ENCODE measurements at places on chromosomes 6 and 20.

GRCh38 chr6:10414756-10415616, at the start of gene TFAP2A:
Gene TFAP2A (minus strand): TSS chr6:10415074. CDS start chr6:10414991, 83 bp downstream.
- DNase-seq, result no peak

- DNase-seq, result no peak
These were observed 32.5 kb downstream of the THEMIS start for GRCh38 chr6:127868338-127868737.

- no peak for DNase-seq
These were observed 64.6 kb upstream of the INSM1 start for GRCh38 chr20:20303320-20303719.

GRCh38 chr6:41877051-41877680, 18.0 kb downstream of the USP49 start:
- DNase-seq, result no peak

GRCh38 chr6:51163843-51164529, 345.3 kb downstream of the TFAP2B start:
- DNase-seq, result no peak

- DNase-seq, result no peak
These were observed 164.1 kb upstream of the SALL4 start for GRCh38 chr20:51966296-51966971.

DNA sequence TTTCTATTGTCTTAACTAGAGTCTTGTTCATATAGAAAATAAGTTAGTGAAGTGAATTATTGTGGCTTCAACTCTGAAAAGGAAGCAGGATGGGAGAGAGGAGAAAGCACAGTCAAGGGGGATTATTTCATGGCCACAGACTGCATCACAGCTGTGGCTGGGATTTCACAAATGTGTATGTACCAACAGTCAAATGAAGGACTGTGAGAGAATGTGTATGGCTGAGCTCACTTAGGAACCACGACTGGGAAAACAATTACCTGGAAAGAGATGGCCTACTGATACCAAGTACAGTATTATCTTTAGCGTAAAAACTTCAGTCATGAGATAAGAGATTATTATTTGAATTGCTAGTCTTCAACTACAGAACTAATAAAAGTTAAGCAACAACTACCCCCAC, 54.9 kb downstream of the SESN1 start:
- DNase-seq, result no peak

DNA sequence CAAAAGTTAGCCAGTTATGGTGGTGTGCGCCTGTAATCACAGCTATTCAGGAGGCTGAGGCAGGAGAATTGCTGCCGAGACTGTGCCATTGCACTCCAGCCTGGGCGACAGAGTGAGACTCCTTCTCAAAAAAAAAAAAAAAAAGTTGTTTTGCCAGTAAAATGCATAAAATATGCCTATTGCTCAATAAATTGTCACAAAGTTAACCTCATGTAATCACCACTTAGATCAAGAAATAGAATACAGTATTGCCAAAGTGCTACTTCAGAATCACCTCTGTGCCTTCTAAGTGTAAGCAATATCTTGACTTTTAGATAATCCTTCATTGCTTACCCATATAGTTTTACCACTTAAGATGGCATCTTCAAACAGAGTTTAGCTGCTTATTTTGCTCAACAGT, 80.7 kb downstream of the TRMT11 start:
- no peak for DNase-seq

DNA sequence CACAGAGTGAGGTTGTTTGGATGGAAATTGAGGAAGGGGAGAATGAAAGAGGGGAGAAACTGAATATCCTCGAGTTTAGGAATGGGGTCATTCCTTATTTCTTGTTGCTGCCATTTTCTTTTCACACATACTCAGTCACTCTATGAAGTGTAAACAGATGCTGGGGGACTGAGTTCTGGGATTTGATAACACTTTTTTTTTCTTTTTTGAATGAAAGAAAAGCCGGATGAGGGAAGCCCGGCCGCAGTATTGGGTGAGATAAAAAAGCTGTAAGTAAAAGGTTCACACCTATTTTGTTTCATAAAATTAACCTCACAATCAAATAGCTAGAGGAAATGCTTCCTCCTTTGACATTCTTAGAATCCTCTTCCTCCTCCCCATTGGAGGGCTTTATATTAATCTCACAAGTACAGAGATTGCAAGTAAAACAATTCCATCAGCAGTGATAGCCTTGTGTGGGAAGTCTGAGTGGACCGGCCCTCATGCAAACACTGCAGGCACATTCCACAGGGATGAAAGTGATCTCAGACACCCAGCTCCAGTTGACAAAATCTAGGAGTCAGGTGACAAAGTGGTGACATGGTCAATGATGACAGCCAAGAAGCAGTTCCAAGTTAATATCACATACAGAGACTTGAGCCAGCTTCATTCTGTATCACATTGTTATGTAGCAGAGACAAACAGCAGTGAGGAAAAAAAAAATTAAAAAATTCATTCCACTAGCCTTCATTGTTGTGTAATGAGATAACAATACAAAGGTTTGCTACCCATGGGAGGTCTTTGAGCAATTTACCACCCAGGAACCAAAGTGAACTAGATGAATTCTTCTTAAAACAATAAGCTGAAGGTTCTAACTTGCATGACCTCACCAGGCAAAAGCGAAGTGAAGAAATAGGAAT, 391.1 kb upstream of the HSF2 start:
- DNase-seq, result no peak

DNA sequence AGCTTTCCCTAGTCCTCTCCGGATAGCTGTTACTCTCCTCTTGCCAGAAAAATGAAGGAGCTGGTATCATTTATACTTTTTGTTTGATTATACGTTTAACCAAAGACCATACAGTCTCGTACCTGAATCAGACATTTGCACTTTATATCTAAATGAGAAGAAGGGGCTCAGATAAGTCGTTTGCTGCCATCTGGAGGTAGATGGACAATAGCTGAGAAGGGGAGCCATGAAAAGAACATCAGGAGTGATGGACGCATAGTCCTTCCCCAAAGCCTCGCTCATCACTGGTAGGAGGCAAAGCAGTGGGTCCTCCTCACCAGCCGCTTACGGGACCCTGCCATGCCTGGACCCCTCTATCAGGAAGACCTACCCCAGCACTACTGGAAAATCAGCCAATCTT, 45.4 kb downstream of the RPF2 start:
- DNase-seq, result no peak

DNA sequence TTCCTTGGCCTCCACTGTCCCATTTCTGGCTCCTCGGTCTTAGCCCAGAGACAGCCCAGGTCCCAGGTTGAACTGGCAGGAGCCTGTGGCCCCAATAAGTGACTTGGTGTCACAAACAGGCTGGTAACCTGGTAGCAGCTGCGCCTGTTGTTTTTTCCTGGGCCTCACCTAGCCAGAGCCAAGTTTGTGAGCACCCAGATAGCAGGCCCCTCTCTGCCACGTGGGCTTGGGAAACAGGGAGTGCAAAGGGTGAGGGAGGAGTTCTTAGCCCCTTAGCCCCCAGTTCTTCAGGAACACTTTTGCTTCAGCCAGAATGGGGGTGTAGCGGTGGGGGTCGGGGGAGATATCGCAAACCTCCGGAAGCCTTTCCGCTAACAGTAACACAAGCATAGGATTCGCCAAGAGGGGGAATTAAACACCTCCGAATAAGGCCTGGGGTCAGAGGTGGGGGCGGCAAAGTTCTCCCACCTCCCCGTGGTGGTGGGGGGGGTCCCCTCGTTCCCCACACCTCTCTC, 760 bp downstream of the C6orf132 start:
- no peak for DNase-seq

GRCh38 chr6:3899061-3899460, 49.9 kb downstream of the FAM50B start:
- no peak for DNase-seq

GRCh38 chr6:129419324-129419723, 290.7 kb downstream of the ARHGAP18 start:
- no peak for DNase-seq

- DNase-seq, result no peak
These were observed 4.4 kb upstream of the SLC22A7 start for GRCh38 chr6:43293698-43294097.

GRCh38 chr6:3515669-3516068, 58.8 kb upstream of the SLC22A23 start:
- DNase-seq, result no peak

DNA sequence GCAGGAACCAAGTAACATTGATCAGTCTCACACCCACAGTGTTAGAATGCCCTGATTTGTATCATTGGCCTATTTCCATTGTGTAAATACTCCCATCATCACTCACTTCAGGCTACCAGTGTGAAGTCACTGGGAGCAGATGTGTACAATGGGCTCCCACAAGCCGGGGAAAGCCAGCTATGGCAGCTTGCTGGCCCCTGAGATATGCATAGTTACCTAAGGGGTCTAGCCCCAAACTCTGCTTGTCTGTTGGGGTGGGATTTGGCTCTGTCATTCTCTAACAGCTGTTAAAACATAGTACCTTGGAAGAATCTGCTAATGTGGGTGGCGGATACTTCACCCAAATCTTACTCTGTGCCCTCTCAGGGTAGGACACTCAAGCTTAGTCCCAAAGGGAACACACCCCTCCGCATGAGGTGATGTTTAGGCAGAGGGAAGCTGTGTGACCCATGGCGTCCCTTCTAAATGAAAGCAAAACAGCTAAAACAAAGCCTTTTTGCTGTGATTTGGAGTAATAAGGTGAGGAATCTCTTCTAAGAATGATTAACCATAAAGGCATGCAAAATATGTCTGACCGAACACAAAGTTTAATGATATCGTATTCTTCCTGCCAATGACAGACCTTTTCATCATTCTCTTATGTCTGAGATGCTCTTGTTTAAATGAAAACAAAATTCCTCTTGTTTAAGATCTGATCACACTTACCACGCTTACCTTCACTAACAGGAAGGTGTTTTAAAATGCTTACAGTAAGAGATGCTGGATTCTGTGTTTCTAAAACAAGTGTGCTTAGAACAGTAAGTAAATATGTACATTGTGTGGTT, 45.9 kb upstream of the PXDC1 start:
- DNase-seq, result no peak

DNA sequence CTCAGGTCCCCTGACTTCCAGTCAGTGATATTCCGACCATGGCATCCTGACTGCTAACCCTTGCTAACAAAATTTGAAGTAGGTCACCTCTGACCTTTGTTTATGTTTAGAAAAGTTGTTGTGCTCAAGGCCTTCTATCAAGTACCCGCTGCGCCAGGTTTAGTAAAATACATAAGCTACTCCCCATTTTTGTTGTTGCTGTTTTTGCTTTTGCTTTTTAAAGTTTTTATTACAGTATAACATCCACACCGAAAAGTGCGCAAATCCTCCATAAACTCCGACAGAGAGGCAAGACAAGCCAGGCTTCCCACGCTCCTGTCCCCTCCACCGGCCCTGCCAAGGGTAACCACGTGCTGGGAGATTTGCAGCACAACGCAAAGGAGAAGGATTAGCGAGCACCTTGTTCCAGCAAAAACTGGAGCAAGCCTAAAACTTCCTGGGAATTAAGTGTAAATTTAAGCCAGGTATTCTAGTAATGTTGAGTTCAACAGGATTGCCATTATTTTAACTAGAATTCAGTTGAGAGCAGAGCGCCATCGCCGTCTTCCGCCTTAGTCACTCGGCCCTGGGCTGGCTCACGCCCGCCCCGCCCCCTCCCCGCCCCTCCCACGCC, 17.8 kb upstream of the HMGN4 start:
- DNase-seq, result no peak

GRCh38 chr6:116662202-116662601, 6.4 kb downstream of the ZUP1 start:
- DNase-seq, result no peak

DNA sequence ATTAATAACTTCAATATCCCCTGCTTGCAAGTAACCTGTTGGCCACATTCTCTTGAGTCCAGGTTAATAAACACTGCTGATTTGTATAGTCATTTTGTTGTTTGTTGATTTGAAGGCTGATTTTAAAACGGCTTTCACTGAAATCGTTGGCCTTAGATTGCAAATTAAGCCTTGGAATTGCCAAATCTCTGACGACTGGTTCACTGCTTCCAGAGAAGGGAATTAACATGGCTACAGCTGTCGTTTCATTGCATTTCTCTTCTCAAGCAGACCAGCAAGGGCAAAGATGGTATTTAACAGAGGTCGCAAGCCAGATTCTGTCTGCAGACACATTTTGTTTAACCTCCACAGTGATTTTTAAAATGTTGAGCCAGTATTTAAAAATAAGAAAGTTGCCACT, 470.9 kb downstream of the TFAP2A start:
- DNase-seq, result no peak

DNA sequence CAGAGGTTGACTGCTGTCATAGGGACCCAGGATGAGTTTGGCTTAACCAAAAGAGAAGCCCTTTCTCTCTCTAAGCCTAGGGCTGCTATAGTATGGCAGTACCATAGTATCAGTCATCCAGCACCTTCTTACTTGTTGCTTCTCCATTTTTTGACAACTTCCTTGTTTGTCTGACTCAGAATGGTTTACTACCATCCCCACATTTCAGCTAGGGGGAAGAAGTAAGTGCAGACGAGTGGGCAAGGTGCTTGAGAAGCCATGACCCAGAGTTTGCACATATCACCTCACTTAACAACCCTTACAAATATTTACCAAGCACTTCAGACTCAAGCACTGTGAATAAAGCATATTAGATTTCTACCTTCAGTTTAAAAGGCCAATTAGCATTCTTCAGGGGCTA, 289.9 kb upstream of the TSHZ2 start:
- DNase-seq, result no peak

DNA sequence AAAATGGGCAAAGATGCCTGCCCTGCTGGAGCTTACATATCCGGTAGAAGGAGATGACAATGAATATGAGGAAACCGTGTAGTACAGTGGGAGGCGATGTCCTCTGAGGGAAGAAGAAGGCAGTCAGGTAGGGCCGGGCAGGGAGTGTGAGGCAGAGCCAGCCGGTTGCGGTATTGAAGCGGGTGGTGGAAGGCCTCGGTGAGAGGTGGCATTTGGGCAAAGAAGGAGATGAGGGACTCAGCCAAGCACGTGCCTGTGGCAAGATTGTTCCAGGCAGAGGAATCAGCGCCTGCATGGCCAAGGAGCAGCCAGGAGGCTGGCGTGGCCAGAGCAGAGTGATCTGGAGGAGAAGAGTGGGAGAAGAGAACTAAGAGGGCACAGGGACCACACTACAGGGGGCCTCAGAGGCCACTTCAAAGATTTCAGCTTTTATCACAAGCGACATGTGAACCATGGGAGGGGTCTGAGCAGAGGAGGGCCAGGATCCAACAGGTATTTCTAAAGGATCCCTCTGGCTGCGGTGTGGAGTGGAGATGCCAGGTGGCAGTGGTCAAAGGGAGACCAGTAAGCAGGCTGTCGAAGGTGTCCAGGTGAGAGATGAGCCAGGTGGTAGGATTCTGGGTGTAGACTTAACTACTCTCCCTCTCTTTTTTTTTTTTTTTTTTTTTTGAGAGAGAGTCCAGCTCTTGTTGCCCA, 13.8 kb downstream of the MDFI start:
- DNase-seq, result no peak

DNA sequence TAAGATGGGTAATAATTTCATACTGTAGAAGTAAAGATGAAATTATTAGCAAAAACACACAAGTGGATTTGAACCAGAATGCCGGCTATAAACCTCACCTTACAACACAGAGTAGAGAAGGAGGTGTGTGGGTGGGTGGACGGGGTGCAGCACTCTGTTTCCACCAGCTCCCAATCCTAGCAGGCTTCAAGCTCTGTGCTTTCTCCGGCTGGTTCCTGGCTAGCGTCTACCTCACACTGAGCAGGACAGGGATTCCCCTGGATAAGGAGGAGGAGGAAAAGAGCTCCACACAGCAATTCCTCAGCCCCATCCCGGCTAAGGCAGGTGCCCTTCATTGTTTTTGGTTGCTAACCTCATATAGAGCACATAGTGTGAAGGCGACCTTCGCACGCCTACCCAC, 453.3 kb downstream of the C6orf118 start:
- DNase-seq, result no peak

Measured in stimulated activated CD8-positive, alpha-beta memory T cell treated with anti-CD3 and anti-CD28 coated beads, Interleukin-2, amount 100 ng/mL, for 1 hour (primary cell).